ENCODE measurements at places on chromosomes 6 and 20.

DNA sequence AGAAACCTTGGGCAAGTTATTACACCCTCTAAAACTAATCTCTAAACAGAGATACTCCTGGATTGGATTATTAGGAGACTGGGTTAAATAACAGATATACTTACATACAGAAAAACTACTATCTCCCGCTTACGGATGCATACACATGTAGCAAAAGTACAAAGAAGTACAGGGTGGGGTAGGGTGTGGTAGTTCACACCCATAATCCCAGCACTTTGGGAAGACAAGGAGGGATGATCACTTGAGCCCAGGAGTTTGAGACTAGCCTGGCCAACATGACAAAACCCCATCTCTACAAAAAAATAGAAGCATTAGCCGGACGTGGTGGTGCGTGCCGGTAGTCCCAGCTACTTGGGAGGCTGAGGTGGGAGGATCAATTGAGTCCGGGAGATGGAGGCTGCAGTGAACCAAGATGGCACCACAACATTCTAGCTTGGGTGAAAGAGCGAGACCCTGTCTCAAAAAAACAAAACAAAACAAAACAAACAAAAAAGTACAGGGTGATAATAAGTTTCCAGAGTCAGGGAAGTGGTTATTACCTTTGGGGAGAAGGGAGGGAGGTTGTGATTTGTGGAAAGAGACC, 8.1 kb downstream of the PIM1 start:
- DNase-seq = no peak

DNA sequence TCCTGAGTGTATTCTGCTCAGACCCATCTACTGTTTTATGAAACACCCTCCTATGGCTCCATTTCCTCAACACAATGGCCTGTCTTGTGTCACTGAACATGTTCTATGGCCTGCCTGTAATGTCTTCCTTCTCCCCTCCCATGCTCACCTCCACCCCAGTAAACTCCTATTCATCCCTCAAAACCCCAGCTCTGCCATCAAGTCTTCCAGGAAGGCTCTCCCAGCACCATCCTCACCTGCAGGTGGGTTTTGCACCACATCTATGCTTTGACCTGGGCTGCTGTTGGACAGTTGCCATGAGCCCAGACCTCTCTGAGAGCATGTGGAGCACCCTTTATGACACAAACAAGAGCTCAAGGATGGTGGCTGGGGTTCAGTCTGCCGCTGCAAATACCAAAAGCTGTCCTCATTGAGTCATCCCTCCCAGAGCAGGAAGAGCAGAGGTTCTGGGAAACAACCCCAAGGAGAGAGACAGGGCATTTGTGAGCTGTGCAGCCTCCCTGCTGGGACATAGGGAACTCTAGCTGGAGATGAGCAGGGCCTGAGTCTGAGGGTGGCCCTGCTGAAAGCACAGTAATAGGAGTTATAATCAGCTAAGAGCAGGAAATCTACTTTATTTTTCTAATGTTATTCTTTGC, 93.8 kb upstream of the CD93 start:
- DNase-seq = no peak

DNA sequence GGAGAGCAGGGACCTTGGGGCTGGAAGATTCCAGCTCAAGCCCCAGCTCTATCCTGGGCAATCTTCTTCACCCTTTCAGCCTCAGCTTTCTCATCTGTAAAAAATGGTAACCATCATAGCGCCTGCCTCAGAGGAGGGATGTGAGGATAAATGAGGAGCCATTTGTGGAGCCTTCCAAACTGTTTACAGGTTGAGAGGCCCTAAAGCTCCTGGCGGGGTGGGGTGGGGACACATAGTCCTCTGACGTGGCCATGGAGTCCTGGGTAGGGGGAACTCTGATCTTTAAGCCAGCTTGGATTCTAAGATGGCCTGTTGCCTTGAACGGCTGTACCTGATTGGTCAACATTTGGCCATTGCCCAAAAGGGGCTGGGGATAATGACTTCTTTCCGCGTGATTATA, 111.1 kb downstream of the TOX2 start:
- DNase-seq = no peak

DNA sequence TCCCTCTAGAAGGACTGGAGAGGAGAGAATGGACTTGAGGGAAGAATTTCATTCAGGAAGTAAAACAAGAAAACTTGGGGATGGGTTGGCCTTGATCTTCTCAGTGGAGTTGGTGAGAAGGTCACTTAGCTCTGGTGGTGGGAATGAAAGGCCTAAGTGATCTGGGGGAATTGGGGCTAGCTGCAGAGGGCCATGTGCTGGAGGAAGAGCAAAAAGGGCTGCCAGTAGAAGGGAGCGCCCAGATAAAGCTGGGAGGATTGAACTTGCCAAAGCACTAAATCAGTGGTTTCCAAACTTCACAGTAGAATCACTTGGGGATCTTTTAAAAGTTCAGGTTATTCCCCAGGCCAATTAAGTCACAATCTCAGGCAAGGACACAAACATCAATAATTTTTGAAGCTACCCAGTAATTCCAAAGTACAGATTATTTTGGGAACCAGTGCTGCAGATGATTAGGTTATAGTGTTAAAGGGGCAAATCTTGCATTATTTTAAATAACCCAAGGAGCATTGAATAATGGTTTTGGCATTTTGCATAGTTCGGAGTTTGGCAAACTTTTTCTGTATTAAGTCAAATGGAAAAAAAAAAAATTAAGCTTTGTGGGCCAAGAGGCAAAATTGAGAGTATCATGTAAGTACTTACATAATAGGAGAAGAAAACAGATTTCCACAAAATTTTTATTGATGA, 36.5 kb upstream of the RFPL4B start:
- no peak for DNase-seq

GRCh38 chr6:44662461-44663121, 275.1 kb downstream of the CDC5L start:
- no peak for DNase-seq

GRCh38 chr6:155850408-155850841, 394.8 kb upstream of the NOX3 start:
- DNase-seq = no peak

- no peak for DNase-seq
Measured at GRCh38 chr6:4801491-4802110, 25.4 kb downstream of the CDYL start.

DNA sequence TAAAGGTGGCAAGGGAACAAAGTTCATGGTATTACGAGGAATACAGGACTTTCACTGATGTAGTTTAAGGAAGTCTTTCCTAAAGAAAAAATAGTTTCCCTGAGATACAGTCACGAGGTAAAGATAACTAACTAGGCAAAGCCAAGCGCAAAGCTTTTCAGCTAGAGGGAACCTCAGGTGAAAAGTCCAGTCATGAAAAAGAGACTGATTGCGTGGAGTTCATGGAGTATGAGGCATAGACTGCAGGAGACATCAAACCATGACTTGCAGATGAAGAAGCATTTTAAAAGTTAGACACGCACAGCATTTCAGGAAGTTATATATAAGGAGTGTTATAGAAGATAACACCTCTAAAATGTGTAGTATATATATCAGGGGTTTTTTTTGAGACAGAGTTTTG, 205.6 kb upstream of the ZNF184 start:
- no peak for DNase-seq
